Fibroblast of mammary gland (primary cell): ENCODE measurements at places on chromosomes 2 and 18.

GRCh38 chr2:7061921-7062320, 144.7 kb downstream of the RNF144A start:
- DNase-seq: no peak

DNA sequence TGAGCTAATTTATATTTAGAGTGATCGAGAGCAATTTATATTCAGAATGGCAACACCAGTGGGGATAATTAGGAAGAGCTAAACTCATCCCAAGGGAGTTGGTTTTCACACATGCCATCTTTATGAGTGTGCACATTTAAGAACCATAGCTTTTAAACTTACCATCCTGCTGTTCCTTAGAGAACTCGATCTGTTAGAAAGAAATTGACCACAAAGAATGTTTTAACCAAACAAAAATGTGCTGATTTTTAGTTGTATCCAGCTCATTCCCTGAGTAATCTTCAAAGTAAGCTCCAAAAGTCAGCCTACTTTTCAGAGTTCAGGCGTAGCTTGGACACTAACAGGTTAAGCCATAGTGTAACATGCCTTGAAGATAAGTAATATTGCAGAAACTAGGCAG, 12.6 kb downstream of the MYL1 start:
- no peak for DNase-seq

GRCh38 chr18:74292541-74292858, 737 bp upstream of the CYB5A start:
- DNase-seq: no peak

DNA sequence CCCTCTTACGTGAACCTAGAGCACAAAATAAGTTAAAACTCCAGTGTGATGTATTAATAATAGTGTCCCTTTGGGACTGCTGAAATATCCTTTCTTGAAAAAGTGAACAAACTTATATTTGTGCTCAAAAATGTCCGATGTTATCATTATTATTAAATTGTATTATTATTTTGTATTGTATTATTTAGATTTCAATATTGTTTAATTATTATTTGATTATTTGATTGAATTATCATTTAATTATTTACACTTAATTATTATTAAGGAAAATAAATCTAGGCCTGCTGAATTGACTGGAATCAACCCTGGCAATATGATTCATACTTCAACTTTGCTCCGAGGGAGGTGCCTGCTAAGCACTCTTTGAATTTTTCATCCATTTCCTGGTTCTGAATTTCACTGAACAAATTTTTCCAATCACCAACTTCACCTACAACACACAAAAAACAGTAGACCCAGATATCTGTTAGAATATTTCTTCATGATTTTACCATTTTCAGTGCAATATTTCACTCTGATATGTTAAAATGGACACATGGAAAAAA, 10.9 kb upstream of the EIF2AK2 start:
- DNase-seq: peak; percentile 18

DNA sequence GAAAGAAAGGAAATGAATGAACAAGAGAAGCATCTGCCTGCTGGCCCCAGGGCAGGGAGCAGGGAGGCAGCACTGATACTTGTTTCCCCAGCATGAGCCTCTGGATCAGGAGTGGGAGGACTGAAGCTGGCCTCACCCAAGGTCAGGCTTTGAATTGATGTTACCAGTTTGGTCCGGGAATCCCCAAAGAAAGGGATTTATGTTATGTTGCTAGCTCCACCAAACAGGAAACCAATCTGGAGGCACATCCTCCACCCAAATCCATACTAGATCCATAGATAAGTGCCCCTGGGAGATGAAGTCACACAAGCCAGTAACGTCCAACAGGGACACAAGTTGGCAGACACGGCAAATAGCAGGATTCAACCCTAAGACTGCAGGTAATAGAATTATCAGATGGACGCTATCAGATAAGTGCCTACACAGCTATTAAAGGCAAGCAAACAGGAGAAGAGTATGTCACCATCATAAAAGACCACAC, 85.9 kb downstream of the MTCL1 start:
- DNase-seq: no peak

DNA sequence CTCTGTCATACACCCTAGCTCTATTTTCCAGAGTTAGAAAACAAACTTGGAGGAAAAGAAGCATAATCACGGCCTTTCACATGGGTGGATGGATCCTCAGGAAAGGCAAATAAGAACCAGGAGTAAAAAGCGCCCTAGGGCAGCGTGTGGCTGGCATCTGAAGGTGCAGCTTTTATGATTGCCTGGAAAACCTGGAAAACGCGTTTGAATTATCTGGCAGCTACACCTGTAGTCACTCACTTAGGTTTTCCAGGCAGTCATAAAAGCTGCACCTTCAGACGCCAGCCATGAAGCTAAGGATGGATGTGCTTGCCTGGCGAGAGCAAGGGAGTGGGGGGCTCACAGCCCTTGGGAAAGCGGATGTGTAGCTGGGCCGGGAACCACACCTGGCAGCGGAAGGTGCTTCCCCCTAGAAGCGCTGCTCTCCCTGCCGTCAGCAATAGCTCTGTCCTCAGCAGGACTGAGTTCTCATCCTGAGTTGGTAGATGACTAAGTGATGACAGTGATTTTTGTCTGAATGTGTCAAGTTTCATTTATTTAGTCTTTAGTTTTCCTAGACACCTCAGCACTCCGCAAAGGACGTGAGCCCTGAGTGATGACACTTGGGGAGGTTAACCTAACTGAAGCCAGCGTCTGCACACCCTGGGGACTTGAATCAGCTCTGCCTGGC, 82.0 kb downstream of the DCDC2C start:
- DNase-seq: peak; percentile 83

- DNase-seq: no peak
Measured at GRCh38 chr2:99572373-99573164, 82.8 kb upstream of the REV1 start.

- peak; percentile 55 for DNase-seq
Measured at GRCh38 chr2:86764661-86765309, 25.9 kb downstream of the CD8A start.

GRCh38 chr2:110957293-110957692, 163.4 kb upstream of the BCL2L11 start:
- no peak for DNase-seq

DNA sequence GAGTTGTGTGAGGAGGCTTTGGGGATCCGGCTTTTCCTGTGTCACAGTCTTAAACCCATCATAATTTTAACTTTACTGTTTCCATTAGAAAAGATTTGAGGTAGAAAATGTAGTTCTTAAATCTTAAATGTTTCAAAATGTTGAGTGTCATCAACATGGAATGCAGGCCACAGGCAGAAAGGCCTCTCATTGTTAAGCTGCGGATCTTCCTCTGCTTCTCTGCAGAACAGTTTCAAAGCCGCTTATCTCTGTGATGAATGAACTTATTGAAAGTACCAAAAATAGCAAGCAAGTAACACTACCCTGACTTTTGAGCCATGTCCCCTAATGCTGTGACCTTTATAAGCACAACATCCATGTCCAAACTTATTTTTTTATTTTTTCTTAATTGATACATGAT, 1645.8 kb downstream of the DPP10 start:
- no peak for DNase-seq

- DNase-seq: no peak
Measured at GRCh38 chr2:237955640-237956401, 11.0 kb upstream of the UBE2F start.

GRCh38 chr2:23460228-23460627, 75.2 kb downstream of the KLHL29 start:
- DNase-seq: peak; percentile 58

GRCh38 chr2:148887350-148888002, 12.4 kb downstream of the KIF5C start:
- no peak for DNase-seq

DNA sequence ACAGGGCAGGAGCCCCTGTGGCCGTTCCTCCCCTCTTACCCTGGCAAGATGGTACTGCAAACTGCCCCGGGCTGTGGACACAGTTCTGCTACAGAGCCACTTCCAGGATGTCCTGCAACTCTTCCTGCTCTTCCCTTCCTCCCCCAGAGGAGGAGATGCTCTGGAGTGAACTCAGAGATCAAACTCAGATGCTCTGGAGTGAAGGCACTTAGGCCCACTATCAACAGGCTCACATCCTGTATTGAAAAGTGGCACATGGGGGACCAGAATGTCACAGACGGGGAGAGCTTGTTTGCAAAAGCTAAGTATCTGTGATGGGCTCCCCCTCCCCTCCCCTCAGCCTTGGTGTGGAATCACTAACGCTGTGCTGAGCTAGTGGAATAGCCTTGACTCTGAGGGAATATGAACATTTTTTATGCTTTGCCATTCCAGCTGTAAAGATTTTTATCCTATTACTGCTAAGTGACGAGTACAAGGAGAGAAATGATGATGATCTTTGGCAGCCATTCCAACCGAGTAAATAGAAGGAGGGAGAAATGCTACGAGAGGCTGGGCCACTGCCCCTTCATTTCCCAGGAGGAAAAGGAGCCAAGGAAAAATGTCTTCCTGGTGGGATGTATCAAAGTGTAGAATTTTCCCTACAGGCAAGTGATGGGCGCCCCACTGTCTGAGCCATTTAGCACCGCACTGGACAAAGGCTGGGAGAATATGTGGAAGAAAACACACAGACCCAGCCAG, 152.6 kb downstream of the GALNT14 start:
- no peak for DNase-seq

DNA sequence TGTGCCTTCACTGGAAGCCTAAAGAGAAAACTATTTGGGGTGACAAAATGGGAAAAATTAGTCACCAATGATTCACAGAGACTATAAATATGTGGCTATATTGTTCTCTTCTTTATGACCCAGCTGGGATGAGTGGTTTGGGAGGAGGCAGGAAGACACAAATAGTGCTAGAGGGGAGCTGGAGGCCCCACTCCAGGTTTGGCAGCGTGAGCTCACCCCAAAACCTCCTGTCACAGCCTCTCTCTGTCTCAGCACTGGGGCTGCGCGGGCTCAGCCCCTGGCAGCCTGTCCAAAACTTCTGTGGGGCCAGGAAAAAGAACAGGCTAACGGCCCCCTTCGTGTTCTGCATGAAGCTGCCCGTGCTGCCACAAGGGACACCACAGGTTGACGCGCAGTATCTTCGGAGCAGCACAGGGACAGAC, 73.2 kb upstream of the LCLAT1 start:
- peak; percentile 78 for DNase-seq

GRCh38 chr2:111952871-111953452, 54.6 kb downstream of the MERTK start:
- DNase-seq: no peak

DNA sequence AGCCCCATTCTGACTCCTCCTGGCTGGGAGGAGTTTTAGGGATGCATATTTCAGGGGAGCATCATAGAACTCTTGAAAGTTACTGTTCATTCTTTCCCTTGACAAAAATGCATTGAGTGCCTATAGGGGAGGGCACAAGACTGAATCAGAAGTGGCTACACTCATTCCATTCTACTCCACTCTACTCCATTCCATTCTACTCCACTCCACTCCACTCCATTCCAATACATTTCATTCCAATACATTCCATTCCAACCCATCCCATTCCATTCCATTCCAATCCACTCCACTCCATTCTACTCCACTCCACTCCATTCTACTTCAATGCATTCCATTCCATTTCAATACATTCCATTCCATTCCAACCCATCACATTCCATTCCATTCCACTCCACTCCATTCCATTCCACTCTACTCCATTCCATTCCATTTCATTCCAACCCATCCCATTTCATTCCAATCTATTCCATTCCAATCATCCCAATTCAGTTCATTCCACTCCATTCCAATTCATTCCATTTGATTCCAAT, 110.8 kb downstream of the LOXHD1 start:
- DNase-seq: no peak

DNA sequence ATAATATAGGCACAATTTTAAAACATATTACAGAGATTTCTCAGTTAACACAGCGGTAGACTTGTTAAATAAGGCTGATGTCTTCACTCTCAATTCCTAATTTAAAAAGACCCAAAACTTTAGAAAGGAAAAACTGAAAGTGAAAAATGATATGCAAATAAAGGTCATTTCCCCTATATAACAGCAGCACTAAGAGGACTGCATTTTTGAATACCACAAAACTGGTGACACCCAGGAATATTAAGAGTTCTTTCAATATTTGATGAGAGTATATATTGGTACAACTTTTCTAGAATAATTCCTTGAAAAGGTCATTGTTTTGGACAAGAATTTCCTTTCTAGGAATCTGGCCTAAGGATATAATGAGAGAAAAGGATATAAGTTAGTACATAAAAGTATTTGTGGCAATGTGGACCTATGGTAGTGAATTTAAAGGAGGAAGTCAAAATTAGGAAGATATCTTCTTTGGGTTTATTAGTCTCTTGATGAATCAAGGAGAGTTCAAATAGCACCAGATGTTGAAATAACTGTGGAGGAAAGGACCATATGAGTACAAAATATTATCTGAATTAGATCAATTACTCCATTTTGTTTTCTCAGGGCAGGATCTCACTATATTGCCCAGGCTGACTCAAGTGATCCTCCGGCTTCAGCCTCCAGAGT, 70.3 kb downstream of the TMEM237 start:
- DNase-seq: no peak

DNA sequence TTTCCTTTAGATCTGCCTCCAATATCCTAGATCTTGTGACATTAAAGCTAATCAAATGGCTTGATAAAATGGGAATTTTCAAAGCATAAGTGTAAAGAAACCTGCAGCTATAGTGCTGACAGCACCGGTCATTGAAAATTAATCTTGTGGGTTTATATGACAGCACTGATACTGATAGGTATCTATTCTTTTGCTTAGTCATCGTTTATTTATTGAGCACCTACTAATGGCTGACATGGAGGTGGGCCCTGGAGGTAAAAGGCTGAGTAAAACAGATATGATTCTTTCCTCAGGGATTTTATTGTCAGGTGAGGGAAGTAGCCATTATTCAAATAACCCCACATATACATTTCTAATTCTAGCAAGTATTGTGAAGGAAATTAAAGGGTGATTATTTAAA, 282.5 kb downstream of the LRRTM1 start:
- DNase-seq: no peak

GRCh38 chr2:218995972-218996711, 2.9 kb upstream of the CRYBA2 start:
- peak; percentile 88 for DNase-seq

DNA sequence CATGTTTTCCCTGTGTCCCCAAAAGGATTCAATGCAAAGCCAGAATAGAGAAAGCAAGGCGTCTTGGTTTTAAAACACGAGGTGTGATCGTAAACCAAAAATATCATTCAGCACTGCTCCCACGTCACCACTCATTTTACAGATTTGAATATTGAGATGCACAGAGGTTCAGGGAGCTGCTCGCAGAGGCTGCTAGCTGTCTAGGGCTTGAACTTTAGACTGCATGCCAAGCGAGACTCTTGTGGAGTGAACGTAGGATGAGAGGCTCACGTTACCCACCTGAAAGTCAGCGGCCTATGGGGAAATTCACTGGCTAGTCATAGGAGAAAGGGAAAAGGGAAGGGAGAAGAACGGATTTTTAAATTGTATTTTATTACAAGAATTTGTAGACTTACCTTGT, 130.1 kb downstream of the MBP start:
- DNase-seq: no peak
